ENCODE measurements at places on chromosomes 3 and 15.
A peak's percentile ranks its signal among the peaks of the same experiment; 100 is the strongest.

DNA sequence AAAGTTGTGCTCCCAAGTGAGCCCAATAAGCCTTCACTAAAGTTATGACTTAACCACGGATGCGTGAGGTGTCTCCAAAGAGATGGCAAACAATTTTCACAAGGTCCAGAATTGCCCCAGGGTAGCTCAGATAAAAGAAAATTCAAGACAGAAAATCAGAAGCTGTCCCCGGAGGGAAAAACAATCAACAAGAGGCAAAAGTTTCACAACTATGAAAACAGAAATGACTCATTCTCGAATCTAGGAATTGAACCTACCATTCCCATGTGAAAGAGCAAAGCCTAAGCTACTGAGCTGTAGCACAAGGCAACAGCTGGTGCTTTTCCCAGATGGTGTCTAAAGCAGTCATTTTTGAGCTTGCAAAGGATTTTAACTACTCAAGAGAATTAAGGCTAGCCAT is 33.5 kb upstream of the MKRN3 start:
- DNase-seq, result no peak

DNA sequence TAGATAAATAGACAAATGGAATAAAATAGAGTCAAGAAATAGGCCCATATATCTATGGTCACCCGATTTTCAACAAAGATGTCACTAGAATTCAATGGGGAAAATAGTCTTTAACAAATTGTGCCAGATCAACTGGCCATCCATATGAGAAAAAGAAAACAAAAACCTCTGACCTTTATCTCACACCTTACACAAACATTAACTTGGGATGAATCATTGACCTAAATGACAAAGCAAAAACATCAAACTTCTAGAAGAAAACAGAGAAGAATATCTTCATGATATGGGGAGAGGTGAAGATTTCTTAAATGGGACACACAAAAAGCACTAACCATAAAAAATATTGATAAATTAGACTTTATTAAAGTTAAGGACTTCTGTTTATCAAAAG is 31.9 kb downstream of the ITGA11 start:
- DNase-seq, result no peak

- no peak for DNase-seq
Measured at GRCh38 chr3:107954845-107955244, 136.0 kb downstream of the CD47 start.

DNA sequence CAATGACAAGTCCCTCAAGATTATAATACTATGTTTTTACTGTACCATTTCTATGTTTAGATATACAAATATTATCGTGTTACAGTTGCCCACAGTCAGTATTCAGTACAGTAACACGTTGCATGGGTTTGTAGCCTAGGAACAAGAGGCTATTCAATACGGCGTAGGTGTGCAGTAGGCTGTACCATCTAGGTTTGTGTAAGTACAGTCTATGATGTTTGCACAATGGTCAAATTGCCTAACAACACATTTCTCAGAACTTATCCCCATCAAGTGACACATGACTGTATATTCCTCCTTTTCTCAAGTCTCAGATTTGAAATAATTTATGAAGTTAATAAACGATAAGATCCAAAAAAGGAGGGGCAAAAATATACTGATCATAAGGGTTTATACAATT is 21.7 kb downstream of the ZDHHC3 start:
- DNase-seq, result no peak

- DNase-seq, result peak; percentile 90
Measured at GRCh38 chr15:71294911-71295602, 179.8 kb downstream of the THSD4 start.

DNA sequence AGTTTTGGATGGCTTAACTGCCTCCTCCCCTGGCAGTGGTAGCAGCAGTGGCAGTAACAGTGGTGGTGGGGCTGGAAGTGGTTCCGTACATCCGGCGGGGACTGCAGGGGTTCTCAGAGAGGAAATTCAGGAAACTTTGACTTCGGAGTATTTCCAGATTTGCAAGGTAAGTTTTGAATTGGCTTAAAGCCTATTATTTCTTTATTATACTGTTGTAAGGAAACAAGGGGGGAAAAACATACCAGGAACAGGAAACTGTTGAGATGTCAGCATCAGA is 1.5 kb downstream of the STXBP5L start:
- DNase-seq, result no peak

GRCh38 chr15:38130205-38130567 is 122.5 kb upstream of the SPRED1 start:
- peak; percentile 10 for DNase-seq

- no peak for DNase-seq
Measured at GRCh38 chr15:58608129-58608590, 141.3 kb downstream of the ADAM10 start.

DNA sequence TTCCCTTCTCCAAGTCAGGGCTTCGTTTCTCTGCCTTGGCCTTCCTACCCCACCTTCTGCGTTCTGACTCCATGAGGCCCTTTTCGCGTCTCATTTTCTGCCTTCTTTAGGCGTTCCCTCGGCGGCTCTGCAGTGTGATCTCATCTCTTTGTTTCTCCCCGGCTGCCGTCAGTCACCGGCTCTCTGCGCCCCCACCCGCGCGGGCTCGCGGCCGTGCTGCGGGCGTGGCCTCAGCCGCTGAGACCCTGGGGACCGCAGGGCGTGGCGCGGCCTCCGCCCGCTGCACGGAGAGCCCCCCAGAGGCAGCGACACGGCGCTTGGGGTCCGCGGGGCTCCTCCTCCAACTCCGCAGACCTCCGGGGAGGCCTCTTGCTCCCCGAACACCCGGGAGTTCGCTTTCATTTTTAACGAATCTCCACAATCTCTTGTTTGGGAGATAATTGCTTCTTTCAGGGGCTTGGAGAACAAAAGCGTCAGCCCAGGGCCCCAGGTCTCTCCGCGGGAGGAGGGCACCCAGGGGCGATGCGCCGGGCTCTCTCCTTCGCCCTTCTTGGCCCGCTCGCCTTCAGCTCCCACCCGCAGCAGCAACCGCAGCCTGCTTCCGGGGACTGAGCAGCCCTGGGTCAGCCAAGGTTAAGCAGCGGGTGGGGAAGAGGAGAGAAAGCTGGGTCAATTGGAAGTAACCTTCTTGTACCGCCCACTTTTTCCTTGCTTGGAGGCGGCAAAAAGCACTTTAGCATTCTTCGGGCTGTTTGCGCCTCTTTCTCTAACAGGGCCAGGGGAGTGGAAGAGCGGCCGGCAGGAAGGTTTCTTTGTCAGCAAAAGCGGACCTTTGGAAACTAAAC is 35.2 kb downstream of the GAP43 start:
- DNase-seq, result peak; percentile 94

GRCh38 chr15:93025625-93025982 is 63.4 kb downstream of the RGMA start:
- DNase-seq, result no peak

GRCh38 chr3:171453180-171453886 is 6.9 kb downstream of the TNIK start:
- DNase-seq, result no peak

GRCh38 chr3:178768072-178768864 is 232.0 kb downstream of the KCNMB2 start:
- no peak for DNase-seq

DNA sequence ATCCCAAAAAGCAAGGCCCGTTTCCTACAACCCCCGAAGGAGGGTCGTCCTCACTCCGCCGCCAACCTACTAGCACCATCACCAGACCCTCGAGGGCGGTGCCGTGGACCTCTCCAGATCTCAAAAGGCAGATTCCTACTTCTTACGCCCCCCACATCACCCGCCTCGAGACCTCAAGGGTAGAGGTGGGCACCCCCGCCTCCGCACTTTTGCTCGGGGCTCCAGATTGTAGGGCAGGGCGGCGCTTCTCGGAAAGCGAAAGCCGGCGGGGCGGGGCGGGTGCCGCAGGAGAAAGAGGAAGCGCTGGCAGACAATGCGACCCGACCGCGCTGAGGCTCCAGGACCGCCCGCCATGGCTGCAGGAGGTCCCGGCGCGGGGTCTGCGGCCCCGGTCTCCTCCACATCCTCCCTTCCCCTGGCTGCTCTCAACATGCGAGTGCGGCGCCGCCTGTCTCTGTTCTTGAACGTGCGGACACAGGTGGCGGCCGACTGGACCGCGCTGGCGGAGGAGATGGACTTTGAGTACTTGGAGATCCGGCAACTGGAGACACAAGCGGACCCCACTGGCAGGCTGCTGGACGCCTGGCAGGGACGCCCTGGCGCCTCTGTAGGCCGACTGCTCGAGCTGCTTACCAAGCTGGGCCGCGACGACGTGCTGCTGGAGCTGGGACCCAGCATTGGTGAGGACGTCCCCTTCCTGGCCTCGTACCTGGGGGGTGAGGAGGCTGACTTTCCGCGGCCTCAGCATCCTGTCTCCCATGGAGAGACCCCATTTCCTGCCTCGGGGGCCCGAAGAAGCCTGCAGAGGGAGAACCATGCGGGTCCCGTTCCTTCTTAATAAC is at the start of gene MYD88:
Gene MYD88, plus strand, starts transcription at position 313 of the 842 bp plus-strand sequence. Its CDS starts 40 bp downstream, at position 353.
- DNase-seq, result peak; percentile 43
